Activated CD4-positive, alpha-beta T cell treated with anti-CD3 and anti-CD28 coated beads, Interleukin-2, amount 10 ng/mL, durations not matched to agents 7 days and 5 days (primary cell): ENCODE measurements at places on chromosomes 2 and 18. TPM values are rescaled to one million over a fixed set of nuclear protein-coding genes. Genes with fewer than 3 reads are reported as not detected.

- no peak for DNase-seq
Measured at GRCh38 chr2:197183355-197183754, 127.2 kb downstream of the ANKRD44 start.

IL1F10 gene
- total RNA-seq = not detected

DNA sequence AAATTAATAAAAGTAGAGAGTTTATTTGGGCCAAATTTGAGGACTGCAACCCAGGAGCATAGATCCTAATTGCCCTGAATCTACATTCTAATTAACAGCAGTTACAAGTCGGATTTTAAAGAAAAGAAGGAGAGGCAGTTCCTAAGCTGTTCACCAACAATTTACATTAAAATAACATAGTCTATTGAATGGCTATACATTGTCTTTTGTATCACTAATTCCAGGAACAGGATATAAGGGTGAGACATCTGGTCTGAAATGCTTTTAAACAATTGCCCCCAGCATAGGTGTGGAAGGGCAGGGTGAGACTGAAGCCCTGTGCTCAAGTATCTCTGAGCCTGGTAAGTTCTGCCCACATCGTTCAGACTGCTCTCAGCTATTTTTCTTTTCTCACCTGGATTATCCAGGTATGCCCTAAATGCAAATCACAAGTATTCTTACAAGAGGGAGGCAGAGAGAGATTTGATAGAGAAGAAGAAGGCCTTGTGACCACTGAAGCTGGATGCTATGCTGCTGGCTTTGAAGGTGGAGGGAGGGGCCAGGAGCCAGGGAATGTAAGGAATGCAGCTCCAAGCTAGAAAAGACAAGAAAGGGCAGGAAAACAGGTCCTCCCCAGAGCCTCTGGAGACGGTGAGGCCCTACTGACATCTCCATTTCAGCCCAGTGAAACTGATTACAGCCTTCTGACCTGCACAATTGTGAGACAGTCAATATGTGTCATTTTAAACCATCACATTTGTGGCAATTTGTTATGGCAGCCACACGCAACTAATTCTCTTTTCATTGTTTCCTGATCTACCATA, 189.4 kb upstream of the ARL4C start:
- no peak for DNase-seq

POU3F3 gene
- total RNA-seq = not detected

DNA sequence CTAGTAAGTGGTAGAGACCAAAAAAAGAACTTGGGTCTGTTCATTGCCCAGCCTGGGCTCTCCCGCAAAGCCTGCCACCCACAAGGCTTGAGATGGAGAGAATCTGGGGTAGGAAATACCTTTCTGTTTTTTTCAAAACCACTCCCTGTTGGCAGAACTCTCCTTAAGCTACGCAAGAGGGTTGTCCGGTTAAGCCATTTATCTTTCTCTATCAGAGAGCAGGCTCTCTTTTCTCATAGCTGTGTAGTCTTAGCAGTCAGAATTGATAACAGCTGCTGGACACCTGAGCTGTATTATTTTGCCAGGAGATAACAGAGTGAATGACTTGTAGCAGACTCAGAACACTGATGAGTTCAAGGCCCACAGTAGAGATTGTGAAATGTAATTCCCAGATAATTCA, 1088.1 kb downstream of the TSN start:
- DNase-seq = no peak

GRCh38 chr18:37042381-37042780, 213.5 kb downstream of the KIAA1328 start:
- DNase-seq = no peak

AMER3 gene
- not detected for total RNA-seq

DNA sequence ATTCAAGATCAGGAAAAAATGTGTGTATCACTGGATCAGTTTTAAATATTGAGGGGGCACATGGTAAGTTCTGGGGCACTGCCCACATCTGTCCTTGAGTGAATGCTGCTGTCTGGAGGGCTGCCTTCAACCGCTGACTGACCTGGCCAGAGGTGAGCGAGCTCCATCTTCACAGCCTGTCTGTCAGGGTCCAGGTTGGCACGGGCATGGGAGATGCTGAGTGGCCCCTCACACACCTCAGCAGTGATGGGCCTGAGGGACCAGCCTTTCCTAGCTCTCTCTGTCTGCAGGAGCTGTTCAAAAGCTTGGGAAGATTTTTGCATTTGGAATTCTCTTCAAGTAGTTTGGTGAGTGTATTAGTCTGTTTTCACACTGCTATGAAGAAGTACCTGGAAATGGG, 114.8 kb upstream of the ALKAL2 start:
- DNase-seq = no peak

DNA sequence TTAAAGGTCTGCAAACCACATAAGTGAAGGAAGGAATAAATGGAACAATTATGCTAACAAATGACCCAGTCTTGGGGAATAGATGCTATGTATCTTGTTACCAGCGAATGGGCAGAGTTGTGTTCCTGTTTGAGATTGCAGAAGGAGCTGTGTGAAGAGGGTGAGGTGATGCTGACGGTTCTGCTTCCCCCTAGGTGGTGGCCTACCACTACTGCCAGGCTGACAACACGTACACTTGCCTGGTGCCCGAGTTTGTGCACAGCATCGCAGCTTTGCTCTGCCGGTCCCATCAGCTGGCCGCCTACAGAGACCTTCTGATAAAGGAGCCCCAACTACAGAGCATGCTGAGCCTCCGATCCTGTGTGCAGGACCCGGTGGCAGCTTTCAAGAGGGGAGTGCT, 111.7 kb downstream of the WDSUB1 start:
- DNase-seq = no peak

- DNase-seq = no peak
Measured at GRCh38 chr2:70630761-70631160, 77.1 kb upstream of the TGFA start.

CHRNG gene
- not detected for total RNA-seq

DNA sequence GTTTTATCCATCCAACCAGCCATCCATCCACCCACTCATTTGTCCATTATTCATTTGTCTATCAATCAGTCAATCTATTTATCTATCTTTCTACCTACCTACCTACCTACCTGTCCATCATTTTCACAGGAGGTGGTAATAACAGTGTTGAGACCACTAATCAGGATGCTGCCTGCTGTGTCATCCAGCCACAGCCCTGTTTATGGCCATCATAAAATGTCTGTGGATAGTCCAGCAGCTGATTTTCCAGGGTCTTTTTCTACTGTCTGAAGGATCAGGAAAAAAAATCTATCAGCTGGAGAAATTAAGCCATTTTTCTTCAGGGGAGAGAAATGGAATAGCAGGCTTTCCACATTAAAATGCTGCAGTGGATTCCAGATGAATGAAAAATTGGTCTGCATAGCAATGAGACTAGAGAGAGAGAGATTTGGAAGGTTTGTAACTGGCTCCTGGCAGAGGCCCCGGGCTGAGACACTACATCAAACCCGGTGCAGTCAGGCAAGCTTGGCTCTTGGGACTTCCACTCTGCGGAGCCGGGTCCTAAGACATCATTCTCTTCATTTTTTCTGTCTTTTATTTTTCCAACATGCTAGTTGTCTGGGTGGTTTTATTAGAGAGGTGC, 33.0 kb upstream of the BOD1L2 start:
- no peak for DNase-seq

GRCh38 chr2:238655198-238655860, 192.6 kb upstream of the TWIST2 start:
- no peak for DNase-seq

- DNase-seq = no peak
Measured at GRCh38 chr2:74413001-74413698, 8.3 kb downstream of the C2orf81 start.

C2orf72 gene
- total RNA-seq = 0.15 TPM

DNA sequence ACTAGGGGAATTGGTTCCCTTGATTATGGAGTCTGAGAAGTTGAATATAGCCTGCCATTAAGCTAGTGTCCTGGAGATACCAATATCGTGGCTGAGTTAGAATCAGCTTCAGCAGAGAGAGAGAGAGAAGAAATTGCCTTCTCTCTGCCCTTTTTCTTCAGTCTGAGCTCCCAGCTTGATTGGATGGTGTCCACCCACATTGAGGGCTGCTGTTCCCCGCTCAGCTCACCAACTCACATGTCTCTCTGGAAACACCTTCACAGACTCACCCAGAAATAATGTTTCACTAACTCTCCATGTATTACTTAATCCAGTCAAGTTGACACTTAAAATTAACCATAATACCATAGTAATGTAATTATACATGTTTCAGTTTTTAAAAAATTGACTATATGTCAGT, 17.9 kb upstream of the TRIM43 start:
- DNase-seq = no peak

ARHGEF33 gene
- total RNA-seq = not detected

SLC38A11 gene
- total RNA-seq = not detected

DNA sequence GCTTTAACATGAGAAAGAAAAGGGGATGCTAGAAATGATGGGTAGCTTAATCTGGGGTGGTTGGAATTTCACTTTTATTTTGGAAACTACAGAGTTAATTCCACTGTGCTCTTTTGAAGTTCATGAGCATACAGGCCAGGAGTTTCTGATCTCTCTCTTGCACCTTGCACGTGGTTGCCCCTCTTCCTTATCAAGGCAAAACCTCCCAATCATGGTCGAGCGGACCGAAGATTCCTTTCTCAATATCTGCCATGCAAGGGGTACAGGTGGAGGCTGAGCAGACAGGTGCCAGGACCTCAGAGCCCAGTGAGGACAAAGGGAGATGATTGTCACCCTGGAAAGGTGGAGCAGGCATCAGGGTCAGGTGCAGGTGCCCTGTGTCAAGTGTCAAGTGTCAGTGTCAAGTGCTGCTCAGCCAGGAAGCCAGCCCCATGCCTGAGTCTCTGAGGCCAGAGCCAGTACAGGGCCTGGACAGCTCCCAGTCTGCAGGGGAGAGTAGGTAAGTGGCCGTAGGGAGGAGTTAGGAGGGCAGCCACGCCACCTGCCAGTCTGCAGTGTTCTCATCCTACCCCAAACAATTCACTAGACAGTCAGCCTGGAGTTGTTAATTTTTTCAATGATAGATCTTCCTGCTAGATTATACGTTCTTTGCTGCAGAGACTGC, 42.2 kb downstream of the LPIN1 start:
- no peak for DNase-seq

HAUS1 gene
- total RNA-seq = 57.9 TPM

ABCB11 gene
- total RNA-seq = 0.20 TPM

TMEM198 gene
- total RNA-seq = 0.69 TPM

RALB gene
- total RNA-seq = 46.8 TPM

KCNF1 gene
- total RNA-seq = not detected

HOXD13 gene
- not detected for total RNA-seq

ROCK2 gene
- 19.1 TPM for total RNA-seq
